CD4-positive, alpha-beta T cell treated with Interferon gamma for 1 hour (primary cell): ENCODE measurements at places on chromosomes 13 and 19.

- DNase-seq: no peak
These were observed 308.4 kb downstream of the FGF9 start for GRCh38 chr13:21979161-21979806.

- no peak for DNase-seq
These were observed 61.9 kb downstream of the DPF1 start for GRCh38 chr19:38162094-38162493.

- no peak for DNase-seq
These were observed 1.8 kb upstream of the POLRMT start for GRCh38 chr19:634975-635652.

DNA sequence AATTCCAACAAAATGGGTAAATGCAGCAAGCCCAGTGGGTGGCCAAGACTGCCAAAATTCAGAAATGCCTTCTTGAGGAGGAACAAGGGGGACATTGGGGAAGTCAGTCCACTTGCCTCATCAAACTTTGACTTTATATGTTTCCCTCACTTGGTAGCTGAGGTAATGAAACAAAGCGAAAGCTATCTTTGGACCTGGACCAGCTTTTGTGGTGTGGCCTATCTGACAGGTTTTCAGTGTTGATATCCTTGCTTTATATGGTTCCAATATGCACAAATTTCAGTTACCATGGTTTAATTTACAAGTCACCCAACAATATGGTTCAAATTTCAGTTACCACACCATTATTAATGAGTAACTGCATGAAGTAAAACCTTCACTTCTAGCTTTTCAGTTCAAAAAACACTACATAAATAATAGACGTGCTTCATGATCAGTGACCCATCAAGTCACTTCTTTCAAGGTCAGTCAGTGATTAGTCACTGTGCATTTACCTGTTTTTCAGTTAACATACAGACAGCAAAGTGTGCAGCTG lies 17.7 kb upstream of the POU4F1 start:
- no peak for DNase-seq

- DNase-seq: no peak
These were observed 11.4 kb downstream of the TIMM13 start for GRCh38 chr19:2415973-2416319.

DNA sequence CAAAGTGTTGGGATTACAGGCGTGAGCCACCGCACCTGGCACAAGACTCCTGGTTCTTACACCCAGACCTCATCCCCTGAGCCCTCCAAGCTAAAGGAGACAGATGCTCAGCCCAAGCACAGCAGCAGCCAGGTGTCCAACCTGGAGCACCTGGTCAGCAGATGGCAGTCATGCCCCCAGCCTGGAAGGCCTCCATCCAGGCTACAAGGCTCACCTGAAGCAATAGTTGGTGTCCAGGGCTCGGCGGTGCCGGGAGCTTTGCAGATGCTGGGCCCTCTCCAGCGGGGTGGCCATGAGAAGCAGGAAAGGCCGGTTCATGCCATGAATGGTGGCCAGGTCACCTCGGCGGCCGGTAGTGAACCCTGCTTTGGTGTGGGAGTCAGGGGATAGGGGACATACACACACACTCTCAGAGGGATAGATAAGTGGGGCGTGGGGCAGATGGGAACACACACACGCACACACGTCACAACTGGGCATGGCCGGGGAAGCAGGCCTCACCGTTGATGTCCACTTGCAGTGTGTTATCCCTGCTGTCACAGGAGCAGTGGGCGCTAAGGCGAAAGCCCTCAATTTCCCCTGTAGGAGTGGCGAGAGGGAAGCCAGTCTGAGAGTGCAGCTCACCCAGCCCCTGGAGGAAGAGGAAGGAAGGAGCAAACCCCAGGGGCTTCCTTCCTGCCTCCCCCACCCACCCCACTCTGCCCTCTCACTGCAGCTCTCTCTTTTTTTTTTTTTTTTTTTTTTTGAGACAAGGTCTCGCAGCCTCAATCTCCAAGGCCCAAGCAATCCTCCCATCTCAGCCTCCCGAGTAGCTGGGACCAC lies 11.8 kb downstream of the TGFB1 start:
- DNase-seq: peak; percentile 30

DNA sequence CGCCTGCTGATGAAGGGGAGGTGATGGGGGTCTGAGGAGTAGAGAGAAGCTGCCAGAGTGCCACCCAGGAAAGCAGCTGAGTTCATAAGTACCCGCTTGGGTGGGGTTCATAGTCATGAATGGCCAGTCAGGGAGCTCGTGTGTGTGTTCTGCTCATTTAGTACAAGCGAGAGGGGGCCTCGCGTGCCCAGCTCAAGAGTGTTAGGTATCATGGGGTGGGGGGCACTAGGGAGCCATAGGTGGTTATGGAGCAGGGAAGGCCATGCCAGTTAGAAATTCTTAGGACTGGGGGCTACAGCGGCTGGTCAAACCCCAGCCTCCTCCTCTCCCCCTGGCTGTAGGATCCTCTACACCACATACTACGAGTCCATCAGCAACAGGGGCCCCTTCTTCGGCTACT lies 46.8 kb downstream of the CD320 start:
- no peak for DNase-seq

DNA sequence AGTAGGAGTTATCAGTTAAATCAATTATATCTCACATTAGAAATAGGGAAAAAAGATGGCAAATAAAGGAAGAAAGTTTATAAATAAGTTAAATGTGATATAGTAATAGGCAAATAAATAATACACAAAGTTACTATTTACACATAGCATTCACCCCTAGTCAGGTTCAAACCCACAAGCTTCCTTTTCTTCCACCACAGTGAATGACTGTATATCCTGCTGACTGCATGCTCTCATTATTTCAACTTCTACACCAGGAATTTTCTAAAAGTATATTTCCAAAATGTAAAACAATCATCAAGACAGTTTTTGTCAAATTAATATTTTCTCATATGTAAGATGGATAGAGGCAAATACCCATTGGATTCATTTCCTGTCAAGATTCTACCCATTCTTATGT lies 548.6 kb upstream of the SLITRK5 start:
- no peak for DNase-seq

DNA sequence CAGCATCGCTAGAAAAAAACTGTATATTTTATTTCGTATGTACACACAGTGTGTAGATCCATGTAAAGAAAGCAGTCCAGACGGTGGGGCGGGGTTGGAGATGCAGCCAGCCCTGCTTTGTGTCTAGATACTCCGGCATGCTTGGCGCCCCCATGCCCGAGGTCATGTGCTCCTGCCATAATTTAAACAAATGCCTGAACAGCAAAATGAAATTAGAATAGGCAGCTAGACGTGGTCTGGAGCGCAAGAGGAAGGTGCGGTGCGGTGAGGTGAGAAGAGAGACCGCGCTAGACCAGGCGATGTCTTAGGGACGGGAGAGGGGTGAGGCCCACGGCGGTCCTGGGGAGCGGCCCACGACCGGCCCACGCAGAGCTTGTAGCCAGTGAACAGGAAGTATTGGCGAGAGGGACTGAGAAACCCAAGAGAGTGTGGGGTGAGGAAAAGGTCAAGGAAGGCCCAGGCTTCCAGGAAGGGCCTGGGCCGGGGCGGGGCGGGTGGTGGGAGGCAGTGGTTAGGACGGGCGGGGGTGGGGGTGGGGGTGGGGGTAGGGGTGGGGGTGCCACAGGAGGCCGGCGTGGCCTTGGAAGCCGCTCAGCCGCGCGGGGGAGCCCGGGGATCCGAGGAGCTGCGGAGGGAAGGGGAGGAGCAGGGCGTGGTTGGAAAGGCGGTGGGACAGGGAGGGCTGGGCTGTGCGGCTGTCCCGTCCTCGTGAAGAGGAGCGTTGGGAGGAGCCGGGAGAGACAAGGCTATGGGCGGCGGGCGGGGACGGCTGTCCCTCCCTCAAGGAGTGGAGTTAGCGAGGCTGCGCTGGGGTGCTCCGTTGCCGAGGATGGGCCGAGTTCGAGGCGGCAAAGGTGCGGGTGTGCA lies 254.7 kb upstream of the SGCG start:
- DNase-seq: no peak
